Caco-2 (cell line): ENCODE measurements at places on chromosomes 12 and 14. TPM values are rescaled to one million over a fixed set of nuclear protein-coding genes. Genes with fewer than 3 reads are reported as not detected.

- no peaks in the 10 kb centered on the region for H3K27me3 ChIP-seq
- peaks cover 4% of the 10 kb centered on the region; the same call in 1 of the 2 replicates for H3K4me1 ChIP-seq
- DNase-seq: no peak
- H3K4me3 ChIP-seq: no peak overlapping the region
Measured at GRCh38 chr12:91417650-91418049, 235.0 kb upstream of the DCN start.

DNA sequence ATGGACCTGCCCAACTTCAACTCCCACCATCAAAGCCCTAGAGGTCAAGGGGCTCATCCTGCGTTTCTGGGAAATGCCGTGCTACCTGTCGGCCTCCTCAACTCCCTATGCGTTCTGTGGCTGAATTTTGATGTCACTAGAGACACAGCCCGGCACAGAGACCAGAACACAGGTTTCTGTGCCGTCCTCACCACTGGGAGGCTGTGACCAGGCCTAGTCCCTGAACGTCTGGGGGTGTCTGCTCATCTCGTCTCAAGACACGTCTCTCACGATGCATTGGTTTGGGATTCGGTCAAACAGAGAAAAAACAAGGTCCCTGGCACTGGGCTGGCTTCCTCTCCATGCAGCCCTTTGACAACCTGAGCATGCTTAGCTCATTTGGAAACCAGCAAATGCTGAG, 33.5 kb downstream of the SLC15A4 start:
- no peak overlapping the region for H3K4me3 ChIP-seq
- no peaks in the 10 kb centered on the region for H3K36me3 ChIP-seq
- no peak for DNase-seq

The TMEM119 gene
- not detected in 2 replicates for total RNA-seq

The FOXN4 gene
- total RNA-seq: 0.49 and 0.95 TPM in 2 replicates

The KRT72 gene
- total RNA-seq: not detected in 2 replicates

GRCh38 chr12:43540470-43540869, 11.5 kb downstream of the ADAMTS20 start:
- H3K27ac ChIP-seq: no peak overlapping the region
- H3K27me3 ChIP-seq: no peaks in the 10 kb centered on the region
- H3K36me3 ChIP-seq: no peaks in the 10 kb centered on the region
- no peak for DNase-seq
- no peak overlapping the region for H3K4me3 ChIP-seq

DNA sequence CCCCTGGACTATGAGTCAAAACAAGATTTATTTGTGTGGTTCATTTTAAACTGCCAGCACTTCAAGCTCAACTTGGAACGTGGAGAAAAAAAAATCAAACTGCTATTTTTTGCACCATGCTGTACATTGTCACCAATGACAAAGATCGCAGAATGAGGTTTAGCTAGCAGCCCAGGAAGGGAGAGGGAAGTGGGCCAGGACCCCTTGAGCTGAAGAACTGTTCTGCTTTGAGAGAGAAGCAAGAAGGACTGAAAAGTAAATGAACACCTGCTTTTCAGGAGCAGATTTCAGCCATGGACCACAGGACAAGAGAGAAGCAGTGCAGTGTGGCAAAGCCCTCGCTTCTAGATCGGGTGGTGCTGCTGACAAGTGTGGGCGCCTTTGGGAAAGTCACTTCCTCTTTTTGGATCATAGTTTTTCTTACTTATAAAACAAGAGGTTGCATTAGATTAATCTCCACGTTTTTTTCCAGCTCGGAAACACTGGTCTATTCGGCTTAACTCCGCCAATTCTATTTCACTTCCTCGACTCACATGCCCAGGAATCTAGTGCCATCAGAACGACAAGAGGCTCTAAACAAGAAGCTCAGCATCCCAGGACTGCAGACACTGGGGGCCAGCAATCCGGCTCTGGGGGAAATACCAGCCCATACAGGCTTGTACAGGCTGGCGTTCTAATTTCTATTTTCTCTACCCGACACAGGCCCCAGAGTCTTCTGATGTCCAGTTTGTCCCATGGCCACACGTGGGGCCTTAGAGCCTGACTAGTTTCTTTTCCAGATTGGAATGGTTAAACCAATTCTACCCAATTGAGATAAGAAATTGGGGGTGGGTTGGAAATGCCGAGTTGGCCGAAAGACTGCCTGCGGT, 129.9 kb downstream of the CRACR2A start:
- H3K36me3 ChIP-seq: no peaks in the 10 kb centered on the region
- DNase-seq: no peak
- no peak overlapping the region for H3K27ac ChIP-seq

DNA sequence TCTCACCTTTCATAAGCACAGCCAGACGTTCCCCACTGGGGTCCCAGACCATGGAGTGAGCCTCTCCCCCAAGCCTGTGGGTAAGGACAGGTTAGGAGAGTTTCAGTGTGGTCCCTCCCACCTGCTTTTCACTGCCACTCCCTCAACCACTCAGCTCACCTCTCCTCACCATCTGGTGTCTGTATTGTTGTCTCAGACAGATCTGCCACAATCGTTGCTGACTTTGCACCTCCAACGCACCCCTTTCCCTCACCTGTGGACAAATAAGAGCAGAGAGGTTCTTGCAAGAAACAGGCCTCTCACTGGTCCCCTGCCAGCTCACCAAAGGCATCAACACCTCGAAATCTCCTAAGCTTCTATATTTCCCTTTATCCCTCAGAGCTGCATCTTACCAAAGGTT, 8.8 kb downstream of the MYG1 start:
- no peaks in the 10 kb centered on the region; the same call in none of the 2 replicates for H3K36me3 ChIP-seq
- H3K4me3 ChIP-seq: no peak overlapping the region
- no peaks in the 10 kb centered on the region for H3K4me1 ChIP-seq

GRCh38 chr12:49874142-49874897, 29.4 kb downstream of the FAIM2 start:
- DNase-seq: no peak
- H3K4me3 ChIP-seq: no peak overlapping the region
- no peaks in the 10 kb centered on the region for H3K27me3 ChIP-seq
- H3K36me3 ChIP-seq: no peaks in the 10 kb centered on the region
- peaks cover 14% of the 10 kb centered on the region for H3K4me1 ChIP-seq

- no peaks in the 10 kb centered on the region for H3K36me3 ChIP-seq
- no peak overlapping the region for H3K27ac ChIP-seq
- no peak overlapping the region for H3K4me3 ChIP-seq
- no peaks in the 10 kb centered on the region for H3K27me3 ChIP-seq
- no peak for DNase-seq
- H3K4me1 ChIP-seq: no peaks in the 10 kb centered on the region
Measured at GRCh38 chr14:94486883-94487282, 10.9 kb upstream of the SERPINA9 start.

GRCh38 chr12:52247622-52248540, 14.8 kb downstream of the KRT7 start:
- H3K4me3 ChIP-seq: no peak overlapping the region
- no peaks in the 10 kb centered on the region for H3K27me3 ChIP-seq
- peaks cover 25% of the 10 kb centered on the region for H3K4me1 ChIP-seq

- H3K4me3 ChIP-seq: peak overlapping the region; percentile 50
- peak; percentile 99 for DNase-seq
- H3K27ac ChIP-seq: peak overlapping the region; percentile 66
- H3K27me3 ChIP-seq: no peaks in the 10 kb centered on the region
- H3K4me1 ChIP-seq: peaks cover 33% of the 10 kb centered on the region
Measured at GRCh38 chr12:48890657-48891418, 25.2 kb upstream of the RND1 start.
